Activated naive CD4-positive, alpha-beta T cell treated with anti-CD3 and anti-CD28 coated beads, Interleukin-2, amount 10 ng/mL, durations not matched to agents 5 hours and 36 hours (primary cell): ENCODE measurements at places on chromosomes 12 and 14. TPM values are rescaled to one million over a fixed set of nuclear protein-coding genes. Genes with fewer than 3 reads are reported as not detected.

The PMCH gene
- total RNA-seq = not detected

The PABPN1 gene
- total RNA-seq = 186 TPM

The FGF6 gene
- total RNA-seq = not detected

The SMCO3 gene
- not detected for total RNA-seq

The AQP6 gene
- not detected for total RNA-seq

The ASCL1 gene
- total RNA-seq = not detected

The SPPL3 gene
- 32.8 TPM for total RNA-seq

The SYT10 gene
- not detected for total RNA-seq
